ENCODE measurements at places on chromosomes 13 and 19. TPM values are rescaled to one million over a fixed set of nuclear protein-coding genes. Genes with fewer than 3 reads are reported as not detected.

ZNF544 gene
- 29.5 TPM for total RNA-seq

HS6ST3 gene
- total RNA-seq: 12.4 TPM

IL11 gene
- not detected for total RNA-seq

NCR1 gene
- not detected for total RNA-seq

OR7C1 gene
- total RNA-seq: 0.06 TPM

HCN2 gene
- 0.40 TPM for total RNA-seq

A1BG gene
- 8.7 TPM for total RNA-seq

ZNF600 gene
- 5.1 TPM for total RNA-seq

SPACA4 gene
- not detected for total RNA-seq

KPNA3 gene
- 55.3 TPM for total RNA-seq

DNA sequence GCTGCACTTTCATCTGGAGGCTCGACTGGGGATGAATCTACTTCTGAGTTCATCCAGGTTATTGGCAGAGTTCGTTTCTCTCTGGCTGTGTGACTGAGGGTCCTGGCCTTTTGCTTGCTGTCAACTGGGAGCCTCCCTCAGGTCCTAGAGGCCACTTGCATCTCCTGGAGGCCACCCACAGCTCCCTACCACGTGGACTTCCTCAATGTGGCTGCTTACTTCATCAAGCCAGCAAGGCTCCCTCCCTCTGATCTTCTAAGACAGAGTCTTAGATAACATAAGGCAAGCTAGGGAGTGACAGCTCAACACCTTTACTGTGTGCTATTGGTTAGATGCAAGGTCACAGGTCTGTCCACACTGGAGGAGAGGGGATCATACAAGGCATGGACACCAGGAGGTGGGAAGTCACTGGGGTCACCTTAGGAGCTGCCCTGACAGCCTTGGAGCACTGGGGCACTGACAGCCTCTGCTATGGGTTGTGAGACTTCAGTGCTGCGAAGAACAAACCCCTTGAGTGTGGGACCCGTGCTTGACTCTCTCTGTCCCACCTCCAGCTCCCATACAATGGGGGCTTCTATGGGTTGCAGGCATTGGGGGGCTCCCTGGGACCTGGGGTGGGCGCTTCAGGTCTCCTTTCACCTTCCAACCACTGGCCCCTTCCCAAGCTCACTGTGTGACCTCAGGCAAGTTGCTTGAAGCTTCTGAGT lies 5.3 kb downstream of the FAM187B start:
- peak; percentile 88 for DNase-seq

GRCh38 chr13:53405616-53406015 lies 377.0 kb downstream of the OLFM4 start:
- DNase-seq: no peak

- DNase-seq: no peak
Measured at GRCh38 chr13:49649244-49649962, 21.1 kb downstream of the ARL11 start.

DNA sequence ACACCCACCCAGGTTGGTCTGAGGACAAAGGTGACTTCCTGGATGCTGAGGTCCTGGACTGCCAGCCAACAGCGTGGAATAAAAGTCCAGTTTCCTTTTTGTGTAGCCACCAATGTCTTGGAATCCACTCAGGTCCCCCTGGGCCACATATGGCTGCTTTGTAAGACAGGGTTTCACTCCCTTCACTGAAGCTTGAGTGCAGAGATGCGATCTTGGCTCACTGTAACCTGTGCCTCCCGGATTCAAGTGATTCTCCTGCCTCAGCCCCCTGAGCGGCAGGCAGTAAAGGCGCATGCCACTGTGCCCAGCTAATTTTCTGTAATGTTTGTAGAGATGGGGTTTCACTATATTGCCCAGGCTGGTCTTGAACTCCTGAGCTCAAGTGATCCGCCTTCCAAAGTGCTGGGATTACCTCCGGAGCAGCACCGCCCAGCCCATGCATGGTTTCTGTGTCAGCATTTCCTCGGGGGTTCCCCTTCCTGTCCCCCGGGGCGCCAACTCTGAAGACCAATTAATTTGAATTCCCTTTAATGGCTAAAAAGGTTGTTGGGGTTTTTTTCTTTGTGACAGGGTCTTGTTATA lies 17.5 kb downstream of the KANK2 start:
- DNase-seq: no peak

DNA sequence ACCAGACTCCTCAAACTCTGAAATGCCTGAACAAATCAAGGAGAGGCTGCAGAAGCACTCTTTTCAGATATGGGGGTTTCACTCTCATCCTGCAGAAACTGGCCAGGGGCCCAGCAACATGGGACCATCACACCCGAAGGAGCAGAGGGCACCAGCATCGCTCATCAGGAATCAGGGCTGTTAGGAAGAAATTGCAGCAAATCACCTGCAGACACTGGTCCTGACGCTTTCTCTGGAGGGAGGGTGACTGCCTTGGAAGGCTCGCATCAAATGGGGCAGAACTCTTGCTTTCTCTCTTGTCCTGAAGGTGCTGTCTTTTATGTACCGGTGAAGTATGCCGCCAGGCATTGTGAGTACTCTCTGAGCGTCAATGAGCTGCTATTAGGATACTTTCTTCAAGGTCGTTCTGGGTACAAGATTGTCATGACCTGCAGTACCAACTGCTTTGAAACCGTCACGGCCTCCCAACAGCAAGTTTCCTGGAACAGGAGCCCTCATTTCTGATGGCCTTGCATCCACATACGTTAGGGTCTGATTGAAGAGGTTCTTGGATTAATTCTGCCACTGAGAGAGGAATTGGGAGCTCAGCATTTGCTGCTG lies 155.7 kb upstream of the SOX1 start:
- peak; percentile 83 for DNase-seq

DNA sequence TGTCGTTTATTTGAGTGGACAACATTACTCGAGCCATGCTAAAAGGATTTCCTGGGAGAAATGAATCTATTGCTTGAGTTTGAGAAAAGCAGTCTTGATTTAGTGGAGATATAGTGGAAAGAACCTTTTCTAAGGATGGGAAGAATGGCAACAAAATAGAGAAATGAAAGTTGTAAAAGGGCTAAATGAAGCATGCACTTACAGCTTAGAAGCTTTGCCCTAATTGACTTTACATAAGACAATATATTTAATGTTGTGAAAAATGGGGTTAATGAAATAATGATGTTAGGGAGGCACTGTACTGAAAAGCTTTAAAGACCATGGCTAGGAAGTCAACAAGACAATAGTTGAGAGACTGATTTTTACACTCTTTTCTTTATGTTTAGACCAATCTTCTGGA lies 35.4 kb downstream of the SLC10A2 start:
- DNase-seq: no peak

GRCh38 chr13:35930665-35931631 lies 200.2 kb downstream of the DCLK1 start:
- DNase-seq: no peak

GRCh38 chr13:108987517-108987916 lies 358.1 kb downstream of the MYO16 start:
- no peak for DNase-seq

DNA sequence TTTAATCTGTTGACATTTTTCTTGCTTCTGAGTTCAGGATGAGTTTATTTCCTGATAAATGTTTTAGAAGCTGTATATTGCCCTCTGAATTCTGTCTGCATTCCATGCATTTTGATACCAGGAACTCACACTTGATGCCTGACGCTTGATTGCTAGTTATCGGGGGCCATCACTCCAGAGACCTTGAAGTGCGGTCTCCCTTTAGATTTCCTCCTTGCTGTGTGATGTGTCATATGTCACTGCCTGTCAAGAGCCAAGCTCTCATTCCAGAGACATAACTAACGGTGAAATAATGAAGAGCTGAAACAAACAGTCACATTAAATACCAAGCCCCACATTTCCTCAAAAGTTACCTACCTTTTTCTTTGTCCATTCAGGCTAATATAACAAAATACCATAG lies 155.5 kb downstream of the TNFSF13B start:
- DNase-seq: no peak

GRCh38 chr13:77779552-77780272 lies 82.2 kb downstream of the SLAIN1 start:
- no peak for DNase-seq

GRCh38 chr19:29309637-29310036 lies 96.7 kb upstream of the UQCRFS1 start:
- DNase-seq: no peak

DNA sequence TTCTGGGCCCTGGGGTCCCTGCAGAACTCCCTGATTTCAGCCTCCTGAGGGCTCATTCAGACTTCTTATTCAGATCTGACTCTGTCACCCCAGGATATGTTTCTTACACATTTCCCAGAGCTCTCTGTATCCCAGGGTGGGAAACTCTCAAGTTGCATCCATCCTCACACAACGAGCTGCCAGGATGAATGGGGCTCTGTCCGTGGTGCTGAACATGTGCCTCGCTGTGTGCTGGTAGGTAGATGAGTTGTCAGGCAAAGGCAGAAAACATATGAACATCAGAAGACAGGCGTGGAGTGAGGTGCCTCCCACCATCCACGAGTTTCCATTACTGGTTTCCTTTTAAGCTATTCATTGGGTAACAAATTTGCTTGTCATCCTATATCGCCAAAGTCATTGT lies 11.4 kb upstream of the IGFL1 start:
- no peak for DNase-seq

DNA sequence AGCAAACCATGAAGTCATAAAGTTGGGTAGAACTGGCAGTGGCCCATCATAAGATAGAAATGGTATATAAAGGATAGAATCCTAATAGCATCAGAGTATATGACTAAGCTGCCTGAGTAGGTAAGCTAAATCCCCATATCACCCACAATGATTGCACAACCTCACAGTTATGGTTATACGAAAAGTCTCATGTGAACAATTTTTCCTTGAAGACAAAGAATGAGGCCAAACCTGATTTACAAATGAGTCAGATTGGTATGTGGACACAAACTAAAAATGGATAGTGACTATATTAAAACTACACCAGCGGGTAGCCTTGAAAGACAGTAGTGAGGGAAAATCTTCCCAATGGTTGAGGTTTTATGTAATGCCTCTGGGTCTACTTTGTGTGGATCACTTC lies 40.9 kb upstream of the UFM1 start:
- DNase-seq: no peak

GRCh38 chr13:112260108-112261055 lies 115.8 kb upstream of the SPACA7 start:
- peak; percentile 91 for DNase-seq

DNA sequence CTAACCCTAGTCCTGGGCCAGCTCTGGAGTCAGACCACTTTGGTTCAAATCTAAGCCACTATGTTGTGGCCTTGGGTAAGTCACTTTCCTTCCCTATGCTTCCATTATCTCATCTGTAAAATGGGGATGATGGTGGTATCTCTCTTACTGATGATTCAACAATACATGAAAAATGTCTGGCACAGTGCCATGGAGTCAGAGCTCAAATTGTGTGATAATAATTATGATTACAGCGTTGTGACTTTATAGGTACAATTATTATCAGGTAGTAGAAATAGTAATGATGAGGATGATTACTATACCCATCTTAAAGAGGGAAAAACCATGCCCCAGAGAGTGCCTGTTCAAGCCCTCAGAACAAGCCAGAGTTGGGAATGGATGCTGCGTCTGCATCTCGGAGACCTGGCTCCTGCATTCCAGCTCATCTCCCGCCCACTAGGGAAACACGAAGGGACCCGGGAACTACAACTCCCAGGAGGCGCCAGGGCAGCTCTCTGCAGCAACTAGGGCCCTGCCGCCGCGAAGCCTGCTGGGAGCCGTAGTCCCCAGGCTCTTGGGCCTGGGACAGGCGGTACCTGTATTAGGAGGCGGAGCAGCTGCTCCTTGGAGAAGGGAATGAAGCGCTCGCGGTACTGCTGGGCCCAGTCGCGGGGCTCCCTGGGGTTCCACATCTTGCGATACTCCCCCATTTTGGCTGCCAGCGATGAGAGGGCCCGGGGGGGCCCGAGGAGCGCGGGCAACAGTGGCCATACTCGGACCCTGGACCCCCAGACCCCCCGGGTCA lies 832 bp downstream of the TMEM143 start:
- peak; percentile 96 for DNase-seq

DNA sequence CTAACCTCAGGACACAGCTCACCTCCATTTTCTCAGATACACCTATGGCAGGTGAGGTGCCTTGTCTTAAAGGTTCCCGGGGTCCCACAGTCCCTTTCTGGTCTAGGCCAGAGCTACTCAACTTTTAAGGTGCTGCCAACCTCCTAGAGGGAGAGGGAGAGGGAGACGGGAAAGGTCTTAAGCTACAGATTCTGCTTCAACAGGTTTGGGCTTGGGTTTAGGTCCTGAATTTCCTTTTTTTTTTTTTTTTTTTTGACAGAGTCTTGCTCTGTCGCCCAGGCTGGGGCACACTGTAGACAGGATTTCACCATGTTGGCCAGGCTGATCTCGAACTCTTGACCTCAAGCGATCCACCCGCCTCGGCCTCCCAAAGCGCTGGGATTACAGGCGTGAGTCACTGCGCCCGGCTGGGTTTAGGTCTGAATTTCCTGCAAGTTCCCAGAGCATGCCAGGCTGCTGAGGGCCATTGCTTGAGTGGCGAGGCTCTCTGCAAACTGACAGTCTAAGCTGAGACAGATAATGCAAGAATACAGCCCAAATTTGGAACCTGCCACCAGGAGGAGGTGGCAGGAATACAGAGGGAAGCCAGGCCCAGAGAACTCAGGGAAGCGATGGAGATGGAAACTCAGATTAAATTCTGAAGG lies 7.8 kb upstream of the SYCN start:
- DNase-seq: no peak

- DNase-seq: peak; percentile 26
Measured at GRCh38 chr13:99469041-99469440, 32.2 kb upstream of the TM9SF2 start.

GRCh38 chr13:103898481-103898880 lies 832.3 kb upstream of the SLC10A2 start:
- DNase-seq: no peak

- DNase-seq: no peak
Measured at GRCh38 chr19:10756791-10757190, 38.9 kb downstream of the DNM2 start.

DNA sequence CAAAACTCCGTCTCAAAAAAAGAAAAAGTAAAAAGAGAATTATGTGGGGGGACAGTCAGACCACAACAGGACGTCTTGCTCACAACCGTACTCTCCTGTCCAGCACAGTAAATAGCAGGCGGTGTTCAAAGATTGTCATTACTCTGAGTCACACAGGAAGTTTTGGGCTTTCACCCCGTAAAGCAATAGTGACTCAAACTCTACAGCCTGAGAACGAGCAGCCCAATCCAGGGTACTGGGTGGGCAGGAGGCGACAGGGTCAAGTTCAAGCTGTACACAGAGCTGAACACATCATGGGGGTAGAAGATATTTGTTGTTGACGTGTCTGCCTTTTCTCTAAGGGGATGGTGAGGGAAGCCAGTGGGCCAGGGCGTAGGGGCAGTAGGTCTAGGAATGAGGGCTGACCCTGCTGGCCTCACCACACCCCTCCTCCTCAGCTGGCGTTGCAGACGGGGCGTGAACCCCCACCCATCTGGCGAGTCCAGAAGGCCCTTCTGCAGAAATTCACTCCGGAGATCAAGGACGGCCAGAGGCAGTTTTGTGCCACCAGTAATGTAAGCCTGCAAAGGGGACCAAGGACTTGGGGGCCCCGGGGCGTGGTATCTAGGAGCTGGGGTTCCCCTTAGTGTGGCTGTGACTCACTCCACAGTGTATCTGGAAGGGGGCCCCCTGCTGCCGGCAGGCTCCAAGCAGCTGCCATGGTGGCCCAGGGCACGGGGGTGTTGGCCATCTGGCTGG lies 23.3 kb downstream of the PRR12 start:
- no peak for DNase-seq

All from esophagus muscularis mucosa (tissue), 4 donors.